ENCODE measurements at places on chromosomes 7 and 10. TPM values are rescaled to one million over a fixed set of nuclear protein-coding genes. Genes with fewer than 3 reads are reported as not detected.
A peak's percentile ranks its signal among the peaks of the same experiment; 100 is the strongest.

GRCh38 chr10:72260239-72260975 lies 13.3 kb upstream of the DDIT4 start:
- peak; percentile 87 for DNase-seq

EXOC6 gene
- polyA plus RNA-seq = 9.1 TPM

DNA sequence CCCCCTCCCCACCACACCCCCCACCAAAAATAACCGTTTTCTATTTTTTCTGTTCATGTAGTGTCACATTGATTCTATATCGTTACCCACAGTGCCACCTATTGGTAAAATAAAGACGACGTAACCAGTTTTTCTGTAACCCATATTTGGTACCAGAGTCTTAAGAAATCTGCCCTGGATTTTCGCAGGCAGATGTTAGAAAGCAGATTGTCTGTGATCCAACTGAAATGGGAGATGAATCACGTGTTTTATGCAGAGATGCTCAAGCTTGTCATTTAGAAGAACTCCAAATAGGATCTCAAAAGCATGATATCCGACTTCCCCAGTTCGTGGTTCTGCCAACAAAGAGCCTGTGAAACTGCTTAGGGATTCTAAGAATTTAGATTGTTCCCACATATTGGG lies 261.1 kb upstream of the CSTF2T start:
- DNase-seq = no peak

UTF1 gene
- not detected for polyA plus RNA-seq

DNA sequence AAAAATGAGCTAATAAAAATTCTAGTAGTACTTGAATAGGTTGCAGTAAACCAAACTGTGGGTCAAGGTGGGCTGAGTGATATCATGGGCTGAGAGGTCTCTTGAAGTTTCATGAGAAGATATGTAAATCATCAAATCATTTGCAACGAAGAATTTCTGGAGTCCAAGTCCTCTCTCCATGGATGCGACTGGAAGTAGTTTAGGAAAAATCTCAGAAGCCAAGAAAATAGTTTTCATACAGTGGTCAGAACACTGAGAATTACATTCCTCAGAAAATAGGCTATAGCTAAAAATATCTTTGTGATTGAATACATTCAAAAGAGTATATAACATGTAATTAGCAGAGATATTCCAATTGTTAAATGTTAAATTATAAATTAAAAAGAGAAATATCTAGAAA lies 3.6 kb upstream of the IFIT1 start:
- DNase-seq = no peak

GRCh38 chr10:132464256-132465192 lies 67.5 kb downstream of the PWWP2B start:
- DNase-seq = peak; percentile 96

CPXM2 gene
- polyA plus RNA-seq = 0.83 TPM

DNA sequence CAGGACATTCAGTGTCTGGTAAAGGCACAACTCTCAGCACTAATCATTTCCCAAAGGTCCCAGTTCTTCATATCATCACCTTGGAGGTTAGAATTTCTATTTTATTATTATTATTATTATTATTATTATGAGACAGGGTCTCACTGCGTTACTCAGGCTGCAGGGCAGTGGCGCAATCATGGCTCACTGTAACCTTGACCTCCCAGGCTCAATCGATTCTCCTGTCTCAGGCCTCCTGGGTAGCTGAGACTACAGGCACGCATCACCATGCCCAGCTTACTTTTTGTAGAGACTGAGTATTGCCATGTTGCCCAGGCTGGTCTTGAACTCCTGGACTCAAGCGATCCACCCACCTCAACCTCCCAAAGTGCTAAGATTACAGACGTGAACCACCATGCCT lies 91.8 kb upstream of the DOCK1 start:
- DNase-seq = no peak

Measured in psoas muscle (tissue), 8 donors.